ENCODE measurements at places on chromosomes 5 and 9.

DNA sequence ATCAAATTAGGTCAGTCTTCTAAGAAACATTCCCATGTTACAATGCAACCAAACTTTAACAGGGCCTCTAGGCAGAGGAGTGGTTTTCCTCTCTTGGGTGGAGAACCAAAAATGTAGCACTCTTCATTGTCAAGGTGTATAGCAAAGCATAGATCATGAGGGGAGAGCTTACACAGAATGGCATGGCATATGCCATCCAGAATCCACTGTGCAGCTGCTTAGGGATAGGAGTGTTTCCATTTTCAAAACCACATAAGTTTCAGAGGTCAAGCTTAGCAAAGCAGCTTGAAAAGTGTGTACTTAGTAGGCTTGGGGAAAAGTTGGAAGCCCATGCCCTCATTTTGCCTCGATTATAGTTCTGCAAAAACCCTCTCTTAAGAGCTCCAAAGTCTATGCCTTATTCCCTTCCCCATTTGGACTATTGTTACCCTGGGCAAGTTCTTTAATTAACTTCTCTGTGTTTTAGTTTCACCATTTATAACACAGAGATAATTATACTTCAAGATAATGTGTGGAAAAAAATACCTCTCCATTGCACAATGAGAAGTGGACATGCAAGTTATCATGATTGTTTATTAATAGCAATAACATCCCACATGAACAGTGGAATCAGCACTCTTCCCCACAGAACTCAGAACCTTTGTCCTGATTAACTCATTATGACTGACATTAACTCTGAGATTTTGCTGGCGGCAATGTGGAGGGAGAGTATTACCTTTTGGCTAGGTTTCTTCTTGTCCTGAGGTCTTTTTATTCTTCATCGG is 398.9 kb upstream of the WWC1 start:
- DNase-seq: no peak

DNA sequence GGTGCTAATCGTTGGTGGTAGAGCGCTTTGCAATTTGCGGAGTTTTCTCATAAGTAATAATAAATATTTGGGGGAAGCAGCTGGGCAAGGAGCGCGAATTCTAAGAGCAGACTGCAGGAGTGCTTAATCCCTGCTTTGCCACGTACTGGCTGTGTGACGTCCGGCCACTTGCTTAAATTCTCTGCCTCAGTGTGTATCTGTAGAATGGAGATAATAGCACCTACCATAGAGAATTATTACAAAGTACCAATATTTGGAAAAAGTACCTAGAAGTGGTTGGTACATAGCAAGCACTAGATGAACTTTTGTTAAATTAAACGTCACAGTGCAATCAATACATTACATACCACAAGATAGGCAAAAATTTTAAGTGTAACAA is 598 bp upstream of the TMED7 start:
- no peak for DNase-seq

DNA sequence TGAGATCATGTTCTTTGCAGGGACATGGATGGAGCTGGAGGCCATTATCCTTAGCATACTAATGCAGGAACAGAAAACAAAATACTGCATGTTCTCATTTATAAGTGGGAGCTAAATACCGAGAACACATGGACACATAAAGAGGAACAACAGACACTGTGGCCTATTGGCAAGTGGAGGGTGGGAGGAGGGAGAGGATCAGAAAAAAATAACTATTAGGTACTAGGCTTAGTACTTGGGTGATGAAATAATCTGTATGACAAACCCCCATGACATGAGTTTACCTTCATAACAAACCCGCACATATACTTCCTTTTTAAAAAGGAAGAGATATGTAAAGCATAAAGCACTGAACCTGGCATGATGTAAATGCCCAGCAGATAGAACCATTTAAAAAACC is 99.0 kb downstream of the MEGF10 start:
- DNase-seq: no peak

GRCh38 chr5:19837536-19838174 is 150.3 kb downstream of the CDH18 start:
- no peak for DNase-seq

- no peak for DNase-seq
Measured at GRCh38 chr5:102583276-102584124, 84.7 kb upstream of the SLCO6A1 start.

GRCh38 chr9:124110307-124110915 is 98.8 kb downstream of the LHX2 start:
- no peak for DNase-seq

- no peak for DNase-seq
Measured at GRCh38 chr5:179404321-179405053, 59.2 kb upstream of the ADAMTS2 start.

DNA sequence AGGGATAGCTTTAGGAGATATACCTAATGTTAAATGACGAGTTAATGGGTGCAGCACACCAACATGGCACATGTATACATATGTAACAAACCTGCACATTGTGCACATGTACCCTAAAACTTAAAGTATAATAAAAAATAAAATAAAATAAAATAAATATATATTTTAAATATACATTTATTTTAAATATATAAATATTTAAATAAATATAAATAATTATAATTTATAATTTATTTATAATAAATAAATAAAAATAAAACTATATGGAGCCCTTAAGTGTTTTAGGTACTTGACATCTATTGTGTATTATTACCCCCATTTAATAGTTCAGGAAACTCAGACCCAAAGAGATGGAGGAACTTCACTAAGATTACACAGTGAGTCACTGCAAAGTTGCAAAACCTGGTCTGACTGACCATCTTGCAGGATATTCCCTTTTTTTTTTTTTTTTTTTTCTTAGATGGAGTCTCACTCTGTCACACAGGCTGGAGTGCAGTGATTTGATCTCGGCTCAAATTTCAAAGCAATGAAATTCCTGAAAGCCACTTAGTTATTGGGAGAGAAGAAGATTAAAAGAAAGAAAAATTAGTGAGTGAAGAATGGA is 5.8 kb upstream of the C5orf52 start:
- DNase-seq: no peak

DNA sequence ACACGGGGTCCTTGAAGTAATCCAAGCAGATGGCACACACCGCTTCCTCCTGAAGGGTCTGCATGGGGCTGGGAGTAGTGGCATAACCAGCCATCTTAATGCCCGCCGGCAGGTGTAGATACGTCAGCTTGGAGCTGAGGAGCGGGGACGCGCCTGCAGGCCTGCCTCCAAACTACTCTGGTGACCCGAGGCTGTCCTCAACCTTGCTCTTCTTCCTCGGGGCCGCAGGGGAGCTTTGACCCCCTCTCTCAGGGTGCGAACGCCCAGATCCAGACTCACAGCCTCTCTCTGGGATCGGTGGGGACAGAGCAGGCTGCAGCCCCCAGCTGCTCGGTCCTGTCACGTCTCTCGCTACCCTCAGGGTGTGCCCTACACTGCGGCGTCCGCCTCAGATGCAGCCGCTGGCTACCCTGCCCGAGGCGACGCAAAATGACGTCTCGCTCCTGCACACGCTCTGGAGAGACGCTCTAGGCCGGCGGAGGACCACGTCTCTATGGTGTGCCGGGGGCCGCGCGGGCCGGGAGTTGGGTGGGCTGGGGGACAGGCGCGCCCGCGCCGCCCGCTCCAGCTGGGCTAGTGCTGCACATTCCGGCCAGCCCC is at the start of gene TRIM52:
TSS of gene TRIM52 (minus strand) at position 424 of the 600 bp plus-strand sequence. CDS start at position 94, 330 bp downstream.
- peak; percentile 75 for DNase-seq

DNA sequence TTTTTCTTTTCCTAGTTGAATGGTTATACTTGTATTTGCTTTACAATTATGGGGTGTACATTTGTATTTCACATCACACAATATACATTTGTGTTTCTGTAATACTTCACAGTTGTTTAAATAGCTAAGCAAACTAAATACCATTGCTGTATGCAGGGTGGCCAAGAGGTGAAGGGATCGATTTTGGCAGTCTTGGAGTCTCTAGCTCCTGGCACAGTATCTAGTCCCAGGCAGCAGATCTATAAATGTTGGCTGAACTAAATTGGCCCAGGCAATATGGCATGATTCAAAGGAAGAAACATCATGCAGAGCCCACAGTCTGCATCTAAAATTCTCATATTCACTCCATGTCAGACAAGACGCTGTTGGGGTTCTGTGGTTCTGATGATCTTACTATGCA is 110.1 kb upstream of the GPBP1 start:
- no peak for DNase-seq

GRCh38 chr9:79583952-79584654 is 12.3 kb downstream of the TLE4 start:
- DNase-seq: no peak

- DNase-seq: no peak
Measured at GRCh38 chr5:125065741-125066140, 319.3 kb upstream of the ZNF608 start.

DNA sequence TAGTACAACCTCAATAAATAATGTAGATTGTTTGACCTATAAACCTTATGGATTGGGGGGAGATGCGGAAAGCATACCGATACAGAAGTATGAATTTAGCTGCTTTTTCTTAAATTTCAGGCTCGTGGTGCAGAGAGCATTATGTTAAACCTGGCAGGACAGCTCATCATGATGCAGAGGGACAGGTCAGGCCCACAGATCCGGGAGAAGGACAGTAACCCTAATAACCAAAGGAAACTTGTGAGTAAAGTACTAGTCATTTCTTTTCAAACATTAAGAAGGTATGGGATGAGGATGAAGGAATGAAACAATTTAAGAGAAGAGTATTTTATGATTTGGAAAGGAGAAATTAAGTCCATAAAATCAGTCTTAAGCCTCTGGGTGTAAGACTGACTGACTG is 70.5 kb downstream of the ERMP1 start:
- DNase-seq: no peak

GRCh38 chr9:98375138-98375726 is 119.8 kb upstream of the TBC1D2 start:
- no peak for DNase-seq

- DNase-seq: no peak
Measured at GRCh38 chr9:114953959-114954358, 23.6 kb upstream of the TNFSF8 start.

DNA sequence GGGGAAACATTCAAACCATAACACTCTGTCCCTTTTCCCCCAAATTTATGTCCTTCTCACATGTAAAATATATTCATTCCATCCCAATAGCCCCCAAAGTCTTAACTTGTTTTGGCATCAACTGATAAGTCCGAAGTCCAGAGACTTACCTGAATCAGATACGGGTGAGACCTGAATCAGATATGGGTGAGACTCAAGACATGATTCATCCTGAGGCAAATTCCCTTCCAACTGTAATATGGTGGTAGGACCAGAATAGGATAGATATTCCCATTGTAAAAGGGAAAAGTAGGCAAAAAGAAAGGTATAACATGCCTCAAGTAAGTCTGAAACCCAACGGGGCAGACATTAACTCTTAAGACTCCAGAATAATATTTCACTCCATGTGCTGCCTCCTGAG is 115.6 kb upstream of the CKMT2 start:
- DNase-seq: no peak

- no peak for DNase-seq
Measured at GRCh38 chr5:14674983-14675854, 10.7 kb downstream of the OTULIN start.

GRCh38 chr9:13932528-13933267 is 381.2 kb downstream of the NFIB start:
- no peak for DNase-seq

DNA sequence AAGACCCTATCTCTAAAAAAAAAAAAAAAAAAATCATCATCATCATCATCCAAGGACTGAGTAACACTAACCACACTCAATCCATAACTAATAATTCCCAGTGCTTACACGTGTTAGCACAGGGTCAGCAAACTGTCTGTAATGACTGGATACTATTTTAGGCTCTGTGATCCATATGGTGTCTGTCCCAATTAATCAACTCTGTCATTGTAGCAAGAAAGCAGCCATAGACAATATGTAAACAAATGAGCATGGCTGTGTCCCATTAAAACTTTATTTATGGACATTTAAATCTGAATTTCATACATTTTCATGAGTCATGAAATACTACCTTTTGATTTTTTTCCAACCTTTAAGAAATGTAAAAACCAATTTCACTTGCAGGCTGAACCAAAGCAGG is 148.4 kb downstream of the SIL1 start:
- no peak for DNase-seq
